Lung (tissue), 17 donors: ENCODE measurements at places on chromosomes 1 and 21.

DNA sequence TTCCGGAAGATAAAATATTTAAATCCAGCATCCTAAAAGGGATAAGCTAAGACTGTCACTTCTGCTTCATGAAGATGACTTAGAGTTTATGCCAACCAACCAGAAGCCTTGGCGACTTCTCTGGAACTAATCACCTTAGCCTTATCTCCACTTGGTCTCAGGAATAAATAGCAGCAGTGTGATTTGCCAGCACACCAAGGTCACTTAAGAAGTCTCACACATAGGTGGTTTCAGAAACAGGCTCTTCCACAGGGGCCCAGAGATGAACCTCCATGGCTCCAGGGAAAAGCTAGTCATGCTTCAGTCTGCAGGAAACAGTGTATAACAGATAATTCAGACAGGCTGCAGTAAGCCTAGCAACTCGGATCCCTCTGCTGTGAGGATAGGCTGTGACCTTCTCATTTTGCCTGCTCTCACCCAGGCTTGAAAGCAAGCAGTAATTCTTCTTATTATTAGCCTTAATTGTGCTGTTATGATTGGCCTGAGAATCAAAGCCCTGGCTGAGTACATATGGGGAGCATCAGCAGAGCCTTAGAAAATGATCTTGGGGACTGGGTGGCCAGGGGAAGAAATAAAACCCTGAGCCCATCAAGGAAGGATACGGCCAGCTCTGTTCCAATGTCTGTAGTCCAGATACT is 84.7 kb downstream of the WLS start:
- H3K4me3 ChIP-seq: no peak overlapping the region
- no peak for DNase-seq
- H3K27me3 ChIP-seq: no peaks in the 10 kb centered on the region
- peaks cover 33% of the 10 kb centered on the region for H3K36me3 ChIP-seq

DNA sequence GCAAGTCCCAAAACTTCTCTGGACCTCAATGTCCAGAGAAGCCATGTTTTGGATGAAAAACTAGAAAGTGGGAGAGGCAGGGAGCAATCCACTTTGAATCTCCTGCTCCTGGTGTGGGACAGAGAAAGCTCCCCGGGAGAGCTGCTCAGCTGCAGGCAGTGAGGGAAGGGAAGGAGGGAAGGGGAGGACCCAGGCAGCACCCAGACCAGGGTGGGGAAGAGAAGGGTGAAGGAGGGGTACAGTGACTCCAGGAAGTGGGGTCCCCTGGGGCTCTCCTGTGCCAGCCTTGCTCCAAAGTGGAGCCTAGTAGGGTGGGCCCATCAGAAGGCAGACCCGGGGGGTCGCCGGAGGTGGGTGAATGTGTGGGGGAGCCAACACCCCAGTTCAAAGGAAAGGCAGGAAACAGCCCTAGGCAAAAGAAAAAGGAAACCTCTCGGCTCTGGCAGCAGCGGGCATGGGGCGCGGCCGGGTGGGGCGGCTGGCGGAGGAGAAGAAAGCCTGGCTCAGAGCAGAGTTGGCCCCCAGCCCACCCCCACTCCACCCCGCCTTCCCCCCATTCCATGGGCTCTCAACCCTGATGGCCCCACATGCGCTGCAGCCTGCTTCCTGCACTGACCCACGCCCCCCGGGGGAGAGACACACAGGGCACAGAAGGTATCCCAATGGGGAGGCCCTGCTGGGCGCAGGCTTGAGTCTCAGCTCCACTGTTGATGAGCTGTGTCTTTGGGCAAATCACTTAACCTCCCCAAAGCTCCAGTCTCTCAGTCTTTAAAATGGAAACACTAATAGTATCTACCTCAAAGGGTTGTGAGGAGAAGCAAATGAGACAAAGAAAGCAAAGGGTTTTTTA is 5.7 kb downstream of the LGR6 start:
- no peak for DNase-seq
- no peaks in the 10 kb centered on the region for H3K36me3 ChIP-seq
- no peak overlapping the region for H3K4me3 ChIP-seq
- no peaks in the 10 kb centered on the region for H3K4me1 ChIP-seq
- no peak overlapping the region for H3K27ac ChIP-seq
- peaks cover 3% of the 10 kb centered on the region for H3K27me3 ChIP-seq

DNA sequence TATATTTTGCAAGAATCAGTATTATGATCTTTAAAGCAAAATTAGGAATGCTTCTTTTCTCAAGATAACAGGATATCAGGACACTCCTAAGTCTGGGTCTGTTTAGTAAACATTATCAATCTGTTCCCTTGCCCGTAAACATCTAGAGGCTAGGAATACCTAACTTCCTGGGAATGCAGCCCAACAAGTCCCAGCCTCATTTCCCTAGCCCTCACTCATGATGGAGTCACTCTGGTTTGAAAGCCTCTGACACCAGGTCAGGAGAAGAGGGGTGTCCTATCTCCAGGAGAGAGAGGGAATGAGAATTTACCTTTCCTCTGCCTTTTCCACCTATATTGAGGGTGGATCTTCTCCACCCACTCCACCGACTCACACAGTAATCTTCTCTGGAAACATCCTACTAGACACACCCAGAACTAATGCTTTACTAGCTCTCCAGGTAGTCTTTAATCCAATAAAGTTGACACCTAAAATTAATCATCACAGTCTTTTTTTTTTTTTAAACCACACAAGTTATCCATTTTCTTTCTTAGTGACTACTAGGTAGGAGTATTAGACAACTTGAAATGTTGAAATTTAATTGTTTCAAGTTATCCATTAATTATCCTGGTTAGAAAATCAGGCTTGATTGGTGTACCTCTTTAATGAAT is 659.3 kb downstream of the USP25 start:
- no peak for DNase-seq
- H3K4me3 ChIP-seq: no peak overlapping the region
- no peaks in the 10 kb centered on the region for H3K36me3 ChIP-seq
- H3K27ac ChIP-seq: no peak overlapping the region

- no peaks in the 10 kb centered on the region for H3K27me3 ChIP-seq
- DNase-seq: no peak
- H3K27ac ChIP-seq: no peak overlapping the region
- no peak overlapping the region for H3K4me3 ChIP-seq
- no peaks in the 10 kb centered on the region for H3K4me1 ChIP-seq
Measured at GRCh38 chr1:211587123-211587522, 8.2 kb upstream of the SLC30A1 start.

GRCh38 chr21:44583089-44583799 is 2.8 kb upstream of the KRTAP10-5 start:
- DNase-seq: peak; percentile 43
- H3K27ac ChIP-seq: no peak overlapping the region
- no peak overlapping the region for H3K4me3 ChIP-seq
- H3K4me1 ChIP-seq: no peaks in the 10 kb centered on the region
- peaks cover 2% of the 10 kb centered on the region for H3K27me3 ChIP-seq

GRCh38 chr1:169451218-169451824 is 24.0 kb upstream of the CCDC181 start:
- H3K36me3 ChIP-seq: no peaks in the 10 kb centered on the region
- no peak overlapping the region for H3K4me3 ChIP-seq
- no peaks in the 10 kb centered on the region for H3K27me3 ChIP-seq
- H3K4me1 ChIP-seq: no peaks in the 10 kb centered on the region
- DNase-seq: no peak

GRCh38 chr21:34690041-34690792 is 21.4 kb downstream of the CLIC6 start:
- H3K27me3 ChIP-seq: no peaks in the 10 kb centered on the region
- DNase-seq: peak; percentile 25
- no peaks in the 10 kb centered on the region for H3K36me3 ChIP-seq
- H3K4me1 ChIP-seq: no peaks in the 10 kb centered on the region
- H3K27ac ChIP-seq: peak overlapping the region; percentile 52

DNA sequence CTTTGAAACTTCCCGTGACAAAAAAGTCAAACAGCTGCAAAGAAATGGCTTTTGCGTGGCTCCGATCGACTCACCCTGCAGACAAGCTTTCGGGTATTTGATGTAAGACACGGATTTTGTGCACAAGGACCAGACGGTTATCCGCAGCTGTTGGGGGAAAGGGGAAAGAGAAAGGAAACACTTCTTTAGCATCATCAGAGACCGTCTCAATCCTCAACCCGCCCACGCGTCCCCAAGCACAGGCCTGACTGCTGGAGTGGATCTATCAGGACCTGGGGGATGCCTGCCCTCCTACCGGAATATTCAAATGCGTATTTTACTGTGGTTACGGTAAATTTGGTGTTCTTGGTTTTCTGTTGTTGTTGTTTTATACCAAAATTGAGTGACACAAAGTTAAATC is 11.2 kb downstream of the WRAP73 start:
- no peaks in the 10 kb centered on the region for H3K27me3 ChIP-seq
- H3K36me3 ChIP-seq: peaks cover 12% of the 10 kb centered on the region
- H3K4me1 ChIP-seq: no peaks in the 10 kb centered on the region
- H3K27ac ChIP-seq: no peak overlapping the region

DNA sequence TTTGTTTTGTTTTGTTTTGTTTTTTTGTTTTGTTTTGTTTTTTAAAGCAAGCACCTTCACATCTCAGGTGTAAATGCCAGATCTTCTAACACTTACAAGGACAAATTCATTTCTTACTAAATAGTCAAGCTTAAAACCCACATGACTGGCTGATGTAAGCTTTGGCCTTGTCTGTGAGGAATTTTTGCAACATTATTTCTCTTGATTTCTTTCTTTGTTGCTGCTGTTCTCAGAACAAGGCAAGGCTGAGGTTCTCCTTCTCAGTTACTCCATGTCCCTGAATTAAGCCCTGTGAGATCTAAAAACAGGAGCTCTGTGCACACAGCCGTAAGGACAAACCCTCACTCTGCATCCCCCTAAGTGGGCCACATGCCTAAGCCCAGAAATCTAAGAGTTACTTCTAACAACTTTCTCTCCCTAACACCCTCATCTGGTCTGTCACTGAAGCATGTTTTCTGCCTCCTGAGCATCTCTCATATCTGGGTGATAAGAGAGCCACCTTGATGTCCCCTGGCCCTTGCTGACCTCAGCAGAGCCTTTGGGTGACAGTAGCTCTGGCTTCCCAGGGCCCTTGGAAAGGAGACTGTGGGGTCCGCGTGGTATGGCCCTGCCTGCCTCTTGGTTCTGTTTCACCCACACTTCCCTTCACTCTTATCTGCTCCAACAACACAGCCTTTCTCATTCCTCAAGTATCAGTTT is 81.2 kb upstream of the HOOK1 start:
- no peak overlapping the region for H3K4me3 ChIP-seq
- peaks cover 43% of the 10 kb centered on the region for H3K4me1 ChIP-seq
- H3K36me3 ChIP-seq: no peaks in the 10 kb centered on the region
- no peak for DNase-seq

DNA sequence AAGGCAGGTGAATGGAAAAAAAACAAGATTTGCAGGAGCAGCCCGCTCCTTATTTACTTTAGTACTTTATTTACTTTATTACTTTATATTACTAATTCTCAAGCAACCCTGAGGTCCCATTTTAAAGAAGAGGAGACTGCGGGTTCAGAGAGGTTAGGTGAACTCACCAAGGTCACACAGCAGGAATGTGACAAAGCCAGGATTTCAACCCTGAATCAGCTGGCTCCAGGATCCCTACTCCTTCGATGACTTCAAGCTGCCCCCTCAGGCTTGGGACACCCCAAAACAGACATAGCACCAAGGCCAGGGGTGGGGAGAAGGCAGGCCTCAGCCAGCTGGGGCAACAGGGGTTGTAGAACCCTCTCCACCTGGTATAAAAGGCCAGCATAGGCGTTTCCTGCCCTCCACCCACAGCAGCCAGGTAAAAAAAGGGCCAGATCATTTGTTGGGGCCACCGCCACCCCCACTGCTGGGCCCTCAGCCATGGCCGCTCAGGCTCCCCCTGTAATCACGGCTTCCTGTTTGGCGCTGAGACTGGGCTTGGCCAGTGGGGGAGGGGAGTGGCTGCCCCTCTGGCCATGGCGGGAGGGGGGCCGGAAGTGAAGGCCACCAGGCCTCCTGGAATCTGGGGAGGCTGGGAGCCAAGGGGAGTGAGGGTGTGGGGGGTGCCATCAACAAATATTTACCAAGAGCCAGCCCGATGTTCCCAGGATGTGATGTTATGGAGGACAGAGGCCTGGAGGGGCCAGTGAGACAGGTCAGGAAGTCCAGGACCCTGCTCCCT is 6.6 kb downstream of the SDC3 start:
- H3K27me3 ChIP-seq: no peaks in the 10 kb centered on the region
- no peaks in the 10 kb centered on the region for H3K36me3 ChIP-seq

DNA sequence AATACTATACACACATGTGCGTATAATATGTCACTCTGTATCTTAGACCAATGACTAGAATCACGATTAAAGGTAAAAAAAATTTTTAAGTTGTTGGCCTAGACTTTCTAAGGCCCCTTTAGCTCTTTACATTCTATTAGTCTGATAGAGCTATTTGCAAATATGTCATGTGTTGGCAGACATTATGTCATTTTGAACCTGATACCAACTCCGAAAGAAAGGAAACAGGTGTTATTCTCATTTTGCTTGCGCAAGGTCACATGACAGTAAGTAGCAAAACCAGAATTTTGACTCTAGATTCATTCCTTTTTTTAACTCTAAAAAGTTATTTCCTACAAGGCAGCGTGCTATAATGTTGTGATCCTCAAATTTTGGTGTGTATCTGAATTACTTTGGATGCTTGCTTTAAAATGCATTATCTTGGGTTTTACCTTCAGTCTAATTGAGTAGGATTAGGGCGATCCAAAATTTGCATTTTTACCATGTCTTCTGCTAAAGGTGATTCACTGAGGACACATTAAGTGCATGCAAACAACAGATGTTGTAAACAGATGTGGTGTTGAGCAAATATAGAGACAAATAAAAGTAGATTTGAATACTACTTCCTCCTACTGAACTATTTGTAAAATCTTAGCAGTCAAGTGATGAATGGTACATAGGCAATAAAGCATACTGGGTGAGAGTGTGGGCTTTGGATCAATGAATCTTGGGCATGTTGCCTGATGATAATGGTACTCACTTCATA is 63.5 kb upstream of the KIAA1614 start:
- H3K36me3 ChIP-seq: no peaks in the 10 kb centered on the region

GRCh38 chr21:42559326-42559725 is 45.7 kb downstream of the SLC37A1 start:
- DNase-seq: no peak
- no peaks in the 10 kb centered on the region for H3K27me3 ChIP-seq
- no peaks in the 10 kb centered on the region for H3K36me3 ChIP-seq
- no peak overlapping the region for H3K27ac ChIP-seq
- H3K4me3 ChIP-seq: no peak overlapping the region

GRCh38 chr1:209057901-209058300 is 525.6 kb upstream of the CAMK1G start:
- DNase-seq: no peak
- H3K27me3 ChIP-seq: no peaks in the 10 kb centered on the region
- no peak overlapping the region for H3K4me3 ChIP-seq
- no peaks in the 10 kb centered on the region for H3K36me3 ChIP-seq
